ENCODE measurements at places on chromosomes 3 and 15. TPM values are rescaled to one million over a fixed set of nuclear protein-coding genes. Genes with fewer than 3 reads are reported as not detected.

PAQR5 gene
- total RNA-seq = 1.1 TPM

GRCh38 chr3:100503448-100503847, 11.0 kb downstream of the TMEM45A start:
- no peaks in the 10 kb centered on the region for H3K36me3 ChIP-seq
- H3K4me1 ChIP-seq = no peaks in the 10 kb centered on the region
- H3K27ac ChIP-seq = no peak overlapping the region

CX3CR1 gene
- total RNA-seq = 1.9 TPM

DNA sequence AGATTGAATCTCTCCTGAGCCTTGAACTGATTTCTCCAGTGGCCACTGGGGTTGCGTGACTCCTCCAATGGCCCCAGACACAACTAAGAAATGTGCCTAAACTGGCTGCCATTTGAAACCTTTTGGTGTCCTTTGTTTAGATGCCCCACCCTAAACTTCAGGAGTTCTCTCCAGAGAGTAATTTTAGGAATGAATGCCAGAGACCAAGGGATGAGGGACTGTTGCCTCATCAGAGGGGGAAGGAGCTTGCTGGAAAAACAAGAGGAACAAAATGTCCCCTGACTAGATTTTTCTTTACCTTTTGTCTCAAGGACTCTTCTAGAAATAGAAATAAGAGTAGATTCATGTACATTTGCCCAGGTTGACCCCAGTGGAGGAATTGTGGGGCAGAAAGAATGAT, 8.1 kb upstream of the ADPRH start:
- no peaks in the 10 kb centered on the region for H3K36me3 ChIP-seq
- no peak overlapping the region for H3K27ac ChIP-seq
- no peaks in the 10 kb centered on the region for H3K4me1 ChIP-seq
- H3K4me3 ChIP-seq = no peak overlapping the region
- no peak for DNase-seq

GRCh38 chr15:40081691-40082194, 26.9 kb downstream of the BMF start:
- H3K27me3 ChIP-seq = no peaks in the 10 kb centered on the region
- no peaks in the 10 kb centered on the region for H3K36me3 ChIP-seq
- peaks cover 8% of the 10 kb centered on the region for H3K4me1 ChIP-seq
- no peak for DNase-seq

GATA2 gene
- total RNA-seq = 2.8 TPM

MORC1 gene
- total RNA-seq = 0.33 TPM

DNA sequence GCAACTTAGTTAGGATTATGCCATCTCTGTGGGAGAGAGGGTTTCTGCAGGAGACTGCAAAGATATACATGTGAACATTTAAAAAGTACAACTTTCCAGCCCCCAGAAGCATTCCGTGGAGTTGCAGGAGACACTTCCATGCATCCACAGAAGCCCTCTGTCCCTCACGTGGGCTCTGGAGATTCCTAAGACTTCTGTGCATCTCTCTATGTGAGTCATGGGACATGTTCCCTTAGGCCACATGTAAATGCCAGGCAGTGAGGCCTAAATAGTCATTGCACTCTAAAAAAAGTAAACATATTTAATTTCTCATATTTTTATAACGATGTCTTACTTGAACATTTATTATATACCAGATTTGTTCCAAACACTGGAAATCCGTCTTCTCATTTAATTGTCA, 126.5 kb upstream of the ROPN1 start:
- no peaks in the 10 kb centered on the region for H3K36me3 ChIP-seq
- H3K27ac ChIP-seq = no peak overlapping the region
- H3K4me1 ChIP-seq = no peaks in the 10 kb centered on the region

- peaks cover 9% of the 10 kb centered on the region for H3K4me1 ChIP-seq
- DNase-seq = no peak
- H3K36me3 ChIP-seq = no peaks in the 10 kb centered on the region
- H3K27ac ChIP-seq = peak overlapping the region; percentile 52
Observed at GRCh38 chr3:42052484-42053351, 38.4 kb upstream of the TRAK1 start.

DNA sequence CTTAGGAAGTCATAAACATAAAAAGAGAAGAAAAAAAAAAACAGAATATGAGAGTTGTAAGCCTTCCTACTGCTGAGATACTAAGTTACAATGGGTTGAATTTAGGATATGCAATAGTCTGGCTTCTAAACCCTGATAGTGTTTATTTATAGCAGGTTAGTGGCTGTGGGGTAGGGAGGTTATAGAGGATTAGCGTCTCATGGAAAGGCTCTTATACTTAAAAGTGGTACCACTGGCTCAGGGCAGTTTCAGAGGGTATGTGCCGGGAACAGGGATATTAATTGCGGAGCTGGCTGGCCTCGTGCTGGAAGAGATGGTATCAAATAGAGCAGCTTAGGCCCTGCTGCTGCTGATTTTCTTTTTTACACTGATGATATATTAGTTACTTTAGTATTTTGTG, 60.8 kb downstream of the PFN2 start:
- DNase-seq = no peak
- H3K4me3 ChIP-seq = no peak overlapping the region
- H3K27ac ChIP-seq = no peak overlapping the region
- H3K4me1 ChIP-seq = no peaks in the 10 kb centered on the region

DNA sequence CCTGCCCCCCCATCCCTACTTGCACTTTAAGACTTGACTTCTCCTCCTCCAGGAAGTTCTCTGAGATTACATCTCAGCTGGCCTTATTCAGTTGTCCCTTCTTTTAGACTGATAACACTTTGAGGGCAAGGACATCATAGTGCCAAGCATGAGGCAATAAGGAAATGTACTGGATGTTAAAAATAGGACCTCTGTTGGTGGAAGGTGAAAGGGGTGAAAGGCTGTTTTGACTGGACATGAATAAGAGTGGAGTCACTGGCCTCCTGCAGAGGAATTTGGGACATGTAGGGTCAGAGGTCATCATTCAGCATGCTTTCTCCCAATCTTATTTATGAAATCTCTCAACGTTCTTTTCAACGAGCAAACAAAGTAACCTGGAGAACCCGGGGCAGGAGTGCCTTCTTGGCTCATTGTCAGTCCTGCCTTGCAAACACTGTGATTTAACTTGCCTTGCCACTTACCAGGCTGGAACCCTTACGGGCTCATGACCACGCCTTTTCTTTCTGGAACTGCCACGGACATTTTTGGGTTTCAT, 38.6 kb downstream of the TRIM71 start:
- H3K27me3 ChIP-seq = no peaks in the 10 kb centered on the region
- H3K4me1 ChIP-seq = no peaks in the 10 kb centered on the region
- H3K36me3 ChIP-seq = no peaks in the 10 kb centered on the region
- DNase-seq = no peak

- no peak overlapping the region for H3K27ac ChIP-seq
- H3K4me3 ChIP-seq = no peak overlapping the region
- no peak for DNase-seq
- no peaks in the 10 kb centered on the region for H3K27me3 ChIP-seq
- H3K4me1 ChIP-seq = no peaks in the 10 kb centered on the region
- no peaks in the 10 kb centered on the region for H3K36me3 ChIP-seq
Observed at GRCh38 chr3:197168606-197169005, 129.8 kb downstream of the DLG1 start.

DNA sequence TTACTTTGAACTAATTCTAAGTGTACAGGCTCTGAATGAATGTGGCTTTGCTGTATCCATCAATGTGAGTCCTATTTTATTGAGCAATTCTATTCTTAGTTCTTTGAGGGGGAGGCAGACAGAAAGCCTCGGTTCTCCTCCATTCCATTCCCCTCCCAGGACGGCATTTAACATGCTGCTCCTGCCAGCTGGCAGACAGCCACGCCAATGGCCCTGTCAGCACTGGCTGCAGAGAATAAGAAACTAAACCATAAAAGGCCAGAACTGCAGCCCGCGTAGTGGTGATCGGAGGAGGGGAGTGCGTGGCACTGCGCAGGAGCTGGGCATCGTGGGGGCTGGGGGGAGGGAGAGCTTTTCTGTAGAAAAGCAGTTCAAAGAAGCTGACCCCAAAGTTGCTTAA, 76.0 kb upstream of the HACD2 start:
- peaks cover 24% of the 10 kb centered on the region for H3K36me3 ChIP-seq
- peak overlapping the region; percentile 48 for H3K27ac ChIP-seq
- no peaks in the 10 kb centered on the region for H3K27me3 ChIP-seq
- peaks cover 8% of the 10 kb centered on the region for H3K4me1 ChIP-seq
- H3K4me3 ChIP-seq = no peak overlapping the region

CCDC13 gene
- 2.3 TPM for total RNA-seq

DNA sequence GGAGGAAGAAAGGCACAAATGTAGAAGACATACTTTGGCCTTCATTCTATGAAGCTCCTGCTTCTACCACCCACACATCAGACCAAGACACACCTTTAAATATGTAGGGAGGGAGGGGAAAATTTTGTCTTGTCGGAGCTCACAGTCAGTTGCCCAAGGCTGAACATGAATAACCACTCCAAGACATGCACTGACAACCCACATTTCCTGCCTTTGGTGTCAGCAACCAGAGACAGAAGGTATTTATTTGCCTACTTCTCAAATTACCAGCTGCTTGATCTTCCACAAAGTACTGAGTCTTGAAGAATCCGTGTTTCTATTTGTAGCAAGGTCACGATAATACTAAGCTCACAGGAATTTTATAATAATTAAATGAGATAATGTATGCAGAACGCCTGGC, 169.7 kb downstream of the KCNMB2 start:
- DNase-seq = no peak
- no peak overlapping the region for H3K27ac ChIP-seq
- H3K4me3 ChIP-seq = no peak overlapping the region
- H3K27me3 ChIP-seq = no peaks in the 10 kb centered on the region

- no peaks in the 10 kb centered on the region for H3K4me1 ChIP-seq
- H3K36me3 ChIP-seq = no peaks in the 10 kb centered on the region
- H3K27me3 ChIP-seq = no peaks in the 10 kb centered on the region
- H3K27ac ChIP-seq = no peak overlapping the region
Observed at GRCh38 chr15:88397506-88397905, 69.7 kb downstream of the MRPL46 start.

DNA sequence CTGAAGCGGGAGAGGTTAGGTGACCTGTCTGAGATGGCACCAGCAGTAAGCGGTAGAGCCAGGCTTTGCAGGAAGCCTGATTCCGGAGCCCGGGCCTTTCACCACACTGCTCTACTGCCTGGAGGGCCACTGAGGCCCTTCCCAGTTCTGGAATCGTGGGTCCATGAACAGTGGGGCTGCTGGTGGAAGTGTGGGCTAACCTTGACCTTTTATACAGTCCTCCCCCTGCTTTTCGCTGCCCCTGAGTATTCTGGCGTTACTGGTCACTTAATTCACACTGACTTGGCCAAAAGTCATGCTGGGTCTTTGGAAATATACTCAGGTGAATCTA, 2.6 kb upstream of the ABTB1 start:
- H3K4me1 ChIP-seq = peaks cover 9% of the 10 kb centered on the region
- H3K27me3 ChIP-seq = no peaks in the 10 kb centered on the region
- H3K4me3 ChIP-seq = no peak overlapping the region
- DNase-seq = no peak

- H3K27ac ChIP-seq = no peak overlapping the region
- DNase-seq = no peak
- no peak overlapping the region for H3K4me3 ChIP-seq
- no peaks in the 10 kb centered on the region for H3K36me3 ChIP-seq
Observed at GRCh38 chr3:133871368-133872090, 24.2 kb downstream of the RAB6B start.

GRCh38 chr3:113214917-113215595, 3.7 kb downstream of the BOC start:
- no peak overlapping the region for H3K4me3 ChIP-seq
- no peaks in the 10 kb centered on the region for H3K36me3 ChIP-seq
- H3K27ac ChIP-seq = no peak overlapping the region
- DNase-seq = no peak
- peaks cover 5% of the 10 kb centered on the region for H3K27me3 ChIP-seq
- peaks cover 13% of the 10 kb centered on the region for H3K4me1 ChIP-seq

DNA sequence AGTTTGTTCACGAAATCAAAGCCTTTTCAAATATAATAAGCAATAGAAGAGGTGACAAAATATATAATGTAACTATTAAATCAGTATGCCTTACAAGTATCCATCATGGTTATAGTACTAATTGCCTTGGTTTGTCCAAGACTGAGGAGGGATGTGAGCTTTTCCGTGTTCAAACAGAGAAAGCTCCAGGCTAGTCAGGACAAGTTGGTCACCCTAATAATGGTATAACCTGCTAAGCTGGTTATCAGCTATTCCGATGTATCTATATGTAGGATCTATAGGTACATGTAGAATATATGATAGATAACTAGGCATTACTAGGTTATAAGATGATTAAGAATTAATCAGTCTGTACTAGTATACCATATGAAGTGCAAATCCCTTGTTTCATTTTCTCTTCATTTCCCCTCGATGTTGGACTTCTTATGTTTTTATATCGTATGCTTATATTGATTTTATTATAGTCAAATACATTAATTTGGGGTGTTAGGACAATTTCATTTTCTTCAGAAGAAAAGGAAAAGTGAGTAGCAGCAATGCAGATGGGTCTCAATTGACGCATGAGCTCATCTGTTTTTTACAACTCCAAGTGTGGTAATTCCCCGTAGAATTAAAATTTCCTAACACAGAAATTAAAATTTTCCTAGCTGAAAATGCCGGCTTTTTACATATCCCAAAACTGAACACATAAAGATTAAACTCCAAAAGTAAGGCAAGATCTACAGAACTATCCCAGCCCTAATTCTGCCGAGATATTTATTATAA, 419.1 kb downstream of the TIGIT start:
- H3K27ac ChIP-seq = no peak overlapping the region
- peaks cover 2% of the 10 kb centered on the region for H3K4me1 ChIP-seq
- H3K4me3 ChIP-seq = no peak overlapping the region

DNA sequence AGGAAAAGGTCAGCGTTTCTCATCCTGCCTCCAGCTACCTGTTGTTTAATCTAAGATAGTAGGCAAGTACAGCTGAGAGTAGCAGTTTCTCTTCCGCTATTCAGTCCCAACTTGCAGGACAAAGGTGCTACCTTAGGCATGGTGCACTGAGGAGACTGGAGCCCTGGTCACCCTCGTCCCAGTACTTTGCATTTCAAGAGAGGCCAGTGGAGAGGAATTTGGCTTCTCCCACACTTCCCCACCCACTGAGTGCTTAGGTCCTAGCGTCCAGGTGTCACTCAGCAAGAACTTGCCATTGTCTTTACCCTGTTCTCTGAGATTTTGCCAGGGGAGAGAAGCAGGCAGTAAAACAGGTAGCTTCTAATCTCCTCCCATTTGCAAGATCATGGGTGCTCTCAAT, 12.5 kb upstream of the RPN1 start:
- H3K36me3 ChIP-seq = no peaks in the 10 kb centered on the region
- H3K27ac ChIP-seq = no peak overlapping the region
- no peak overlapping the region for H3K4me3 ChIP-seq
- H3K27me3 ChIP-seq = no peaks in the 10 kb centered on the region

DNA sequence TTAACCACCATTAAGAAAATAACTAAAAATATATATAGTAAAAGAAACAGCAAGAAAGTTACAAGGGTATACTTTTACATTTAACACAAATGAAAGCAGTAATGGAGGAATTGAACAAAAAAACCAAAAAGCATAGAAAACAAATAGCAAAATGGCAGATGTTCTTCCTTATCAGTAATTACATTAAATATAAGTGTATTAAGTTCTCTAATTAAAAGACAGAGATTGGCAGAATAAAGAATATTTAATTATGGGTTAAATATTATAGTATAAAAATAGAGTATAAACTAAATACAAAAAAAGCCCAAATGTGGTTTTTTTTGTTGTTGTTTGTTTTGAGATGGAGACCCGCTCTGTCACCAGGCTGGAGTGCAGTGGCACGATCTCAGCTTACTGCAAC, 20.5 kb downstream of the EHHADH start:
- no peak overlapping the region for H3K27ac ChIP-seq
- H3K36me3 ChIP-seq = peaks cover 40% of the 10 kb centered on the region
- no peaks in the 10 kb centered on the region for H3K27me3 ChIP-seq
- no peaks in the 10 kb centered on the region for H3K4me1 ChIP-seq
- DNase-seq = no peak

ROPN1B gene
- total RNA-seq = 0.84 TPM

- no peak overlapping the region for H3K4me3 ChIP-seq
- H3K27me3 ChIP-seq = no peaks in the 10 kb centered on the region
- DNase-seq = no peak
- H3K36me3 ChIP-seq = no peaks in the 10 kb centered on the region
Observed at GRCh38 chr3:16378415-16378814, 113.4 kb downstream of the OXNAD1 start.

Data from liver (tissue), 10 donors.